ENCODE measurements at places on chromosomes 7 and 10.

DNA sequence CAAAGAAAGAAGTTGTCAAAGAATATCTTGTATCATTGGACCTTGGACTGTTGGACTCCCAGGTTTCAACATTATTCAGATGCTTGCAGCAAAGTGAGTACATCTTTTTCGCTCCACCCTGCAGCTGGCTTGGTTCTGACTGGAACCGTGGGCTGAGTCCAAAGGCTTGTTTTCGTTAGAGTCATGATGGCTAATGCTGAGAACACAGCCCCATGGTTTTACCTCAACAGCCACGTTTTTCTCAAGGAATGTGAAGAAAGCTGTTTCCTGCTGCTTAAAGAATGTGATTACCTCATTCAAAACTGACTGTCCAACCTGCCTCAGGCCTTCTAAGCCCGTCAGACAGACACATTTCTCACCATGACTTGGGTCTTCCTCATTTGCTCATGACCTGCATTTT lies 69.5 kb downstream of the STEAP1B start:
- no peak for DNase-seq

DNA sequence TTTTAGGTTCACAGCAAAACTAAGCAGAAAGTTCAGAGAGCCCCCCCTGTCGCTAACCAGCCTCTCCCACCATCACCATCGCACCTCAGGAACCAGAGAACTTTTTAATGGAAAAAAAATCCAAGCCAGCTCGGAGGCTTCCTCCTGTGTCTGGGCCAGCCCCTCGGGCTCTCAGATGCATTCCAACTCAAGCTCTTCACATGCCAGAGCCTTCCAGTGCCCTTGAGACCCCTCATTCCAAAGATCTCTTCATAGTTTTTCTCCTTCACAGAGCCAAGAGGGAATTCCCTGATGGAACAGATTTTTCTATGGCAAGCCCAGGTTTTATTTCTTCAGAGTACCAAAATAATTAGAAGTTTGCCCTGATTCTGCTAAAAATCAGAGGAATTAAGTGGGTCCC lies 153.4 kb upstream of the LANCL2 start:
- DNase-seq = no peak

DNA sequence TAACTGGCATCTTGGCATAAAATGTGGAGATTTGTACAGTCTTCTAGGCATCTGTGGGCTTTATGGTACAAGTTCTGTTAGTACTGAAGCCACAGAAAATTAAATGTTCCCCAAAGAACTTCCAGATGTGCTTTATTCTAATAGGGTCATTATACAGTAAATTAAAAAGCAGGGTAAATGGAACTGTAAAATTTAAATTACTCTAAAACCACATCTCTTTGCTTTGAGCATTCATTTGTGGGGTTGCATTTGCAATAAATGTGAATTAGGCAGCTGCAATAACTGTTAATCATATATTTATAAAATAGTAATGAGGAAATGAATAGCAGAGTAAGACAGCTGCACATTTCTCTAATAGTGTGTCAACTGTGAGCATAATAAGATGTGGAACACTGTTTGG lies 151.5 kb downstream of the BUB3 start:
- no peak for DNase-seq

- no peak for DNase-seq
Measured at GRCh38 chr7:141754939-141755338, 9.0 kb upstream of the TAS2R3 start.

GRCh38 chr10:13276749-13277365 lies 23.0 kb downstream of the PHYH start:
- no peak for DNase-seq

- DNase-seq = no peak
Measured at GRCh38 chr10:127216786-127217185, 20.4 kb upstream of the INSYN2A start.

GRCh38 chr7:15778191-15778590 lies 91.7 kb upstream of the MEOX2 start:
- DNase-seq = no peak

DNA sequence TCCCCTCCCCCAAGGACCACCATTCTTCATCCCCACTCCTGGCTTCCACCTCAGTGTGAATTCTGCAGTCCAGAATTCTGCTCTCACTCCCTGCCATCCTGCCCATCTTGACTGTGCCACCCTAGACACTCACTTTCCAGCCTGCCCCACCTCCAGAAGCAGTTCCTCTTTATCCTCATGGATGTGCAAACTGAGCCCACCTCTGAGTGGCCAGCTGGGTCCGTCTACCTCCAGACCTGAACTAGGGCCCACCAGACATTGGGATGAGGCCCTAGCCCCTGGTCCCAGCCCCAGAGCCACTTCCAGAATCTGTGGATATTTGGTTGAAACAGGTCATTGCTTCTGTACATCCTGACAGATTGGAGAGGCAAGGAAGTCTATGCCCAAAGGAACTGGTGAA lies 58.5 kb downstream of the GRID1 start:
- no peak for DNase-seq

DNA sequence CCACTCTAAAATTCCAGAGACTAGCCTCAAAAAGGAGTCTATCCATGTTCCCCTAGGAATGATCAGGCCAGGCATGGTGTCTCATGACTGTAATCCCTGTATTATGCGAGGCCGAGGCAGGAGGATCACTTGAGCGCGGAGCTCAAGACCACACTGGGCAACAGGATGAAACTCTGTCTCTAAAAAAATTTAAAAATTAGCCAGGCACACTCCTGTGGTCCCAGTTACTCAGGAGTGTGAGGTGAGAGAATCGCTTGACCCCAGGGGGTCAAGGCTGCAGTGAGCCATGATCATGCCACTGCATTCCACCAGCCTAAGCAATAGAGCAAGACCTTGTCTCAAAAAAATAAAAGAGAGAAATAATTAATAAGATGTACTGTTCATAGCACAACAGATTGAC lies 256.8 kb downstream of the KCND2 start:
- no peak for DNase-seq

DNA sequence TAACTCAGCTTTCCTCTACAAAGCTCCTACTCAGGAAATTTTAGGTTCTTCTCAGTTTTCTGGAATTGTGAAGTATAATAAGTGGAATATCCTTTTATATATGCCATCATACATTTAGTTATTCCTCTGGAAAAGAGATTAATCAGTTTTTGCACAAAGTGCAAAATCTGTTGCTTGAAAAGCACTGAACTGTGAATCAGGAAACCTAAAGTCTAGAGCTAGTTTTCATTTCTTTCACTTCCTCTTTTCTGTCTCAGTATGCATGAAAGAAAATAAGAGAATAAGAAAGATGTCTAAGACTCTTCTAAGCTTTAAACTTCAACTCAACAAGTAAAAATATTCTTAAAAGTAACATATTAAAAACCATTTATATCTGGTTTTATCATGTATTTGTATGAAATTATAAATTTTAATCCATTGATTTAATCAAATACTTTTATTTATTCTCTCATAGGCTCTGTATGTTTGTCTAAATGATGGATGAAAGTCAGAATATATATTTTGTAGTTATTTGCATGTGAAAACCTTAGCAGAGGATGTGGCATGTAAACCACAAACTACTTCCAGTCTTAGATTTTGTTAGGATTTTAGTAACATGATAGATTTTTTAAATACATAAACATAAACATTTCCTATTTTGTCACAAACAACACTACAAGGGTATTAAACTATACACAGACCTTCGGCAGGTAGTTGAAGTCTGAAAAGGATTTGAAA lies 1073.0 kb downstream of the XPNPEP1 start:
- no peak for DNase-seq

- DNase-seq = no peak
Measured at GRCh38 chr7:111997546-111997945, 208.7 kb downstream of the DOCK4 start.

- no peak for DNase-seq
Measured at GRCh38 chr10:7722927-7723529, 19.9 kb downstream of the ITIH2 start.

DNA sequence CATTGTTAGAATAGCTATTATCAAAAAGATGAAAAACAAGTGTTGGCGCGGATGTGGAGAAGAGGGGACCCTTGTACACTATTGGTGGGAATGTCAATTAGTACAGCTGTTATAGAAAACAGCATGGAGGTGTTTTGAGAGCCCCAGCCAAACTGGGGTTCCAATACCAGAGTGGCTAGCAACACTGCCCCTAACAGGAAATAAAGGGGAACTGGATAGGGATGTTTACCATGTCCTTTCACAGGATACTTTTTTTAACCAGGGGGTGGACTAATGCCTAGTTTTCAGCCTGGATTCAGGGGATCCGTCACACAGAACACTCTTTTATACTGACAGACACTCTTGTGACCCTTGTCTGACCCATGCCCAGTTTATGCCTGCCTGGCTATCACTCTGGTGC lies 6.9 kb upstream of the GSTK1 start:
- no peak for DNase-seq

GRCh38 chr7:39754326-39755120 lies 131.2 kb downstream of the RALA start:
- no peak for DNase-seq

DNA sequence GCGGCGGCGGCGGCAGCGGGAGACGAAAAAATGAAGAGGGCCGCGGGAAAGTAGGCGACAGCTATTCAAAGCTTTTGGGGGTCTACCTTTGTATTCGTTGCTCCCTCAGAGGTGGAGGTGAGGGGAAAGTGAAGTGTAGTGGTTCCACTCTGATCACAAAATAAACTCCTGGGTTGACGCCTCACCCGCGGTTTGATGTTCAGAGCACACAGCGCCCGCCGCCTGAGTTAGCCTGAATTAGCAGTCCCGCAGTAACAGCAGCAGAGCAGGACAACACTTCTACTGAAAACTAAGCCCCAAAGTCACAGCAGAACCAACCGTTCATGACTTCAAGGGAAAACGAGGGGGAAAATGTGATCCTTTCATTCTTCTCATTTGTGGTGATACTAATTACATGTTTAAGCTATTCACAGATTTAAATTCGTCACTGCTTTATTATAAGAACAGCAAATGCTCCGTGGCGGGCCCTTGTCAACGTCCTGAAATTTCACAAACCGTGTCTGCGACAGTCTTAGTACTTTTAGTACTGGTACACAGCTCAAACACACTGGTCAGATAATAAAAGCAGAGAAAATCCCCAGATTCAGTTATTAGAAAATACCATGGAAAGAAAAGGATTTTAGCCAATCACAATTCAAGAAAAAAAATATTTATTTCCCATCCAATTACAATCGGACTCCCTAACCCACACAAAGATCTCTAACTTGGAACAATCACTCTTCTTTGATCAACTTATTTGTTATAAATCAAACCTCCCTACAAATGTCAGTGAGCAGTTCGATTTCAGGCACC lies 563 bp upstream of the JMJD1C start:
- no peak for DNase-seq

DNA sequence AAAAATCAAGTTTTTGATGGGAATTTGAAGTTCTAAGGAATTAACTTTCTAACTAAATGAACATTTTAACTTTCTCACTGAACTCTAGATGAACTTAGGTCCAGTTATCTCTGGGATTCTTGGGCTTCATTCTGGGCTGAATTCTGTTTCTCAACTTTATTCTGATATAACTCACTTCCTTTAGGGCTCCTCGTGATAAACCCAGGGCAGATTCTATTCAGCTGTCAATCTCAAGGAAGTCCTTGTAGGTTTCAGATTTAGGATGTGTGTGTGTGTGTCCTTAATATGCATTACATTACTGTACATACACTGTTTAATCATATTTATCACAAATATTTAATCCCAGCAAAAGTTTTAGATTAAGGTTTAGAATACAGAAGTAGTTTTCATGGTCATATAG lies 344.3 kb downstream of the GATA3 start:
- DNase-seq = no peak
